Stimulated activated CD4-positive, alpha-beta T cell treated with anti-CD3 and anti-CD28 coated beads, Interleukin-1b, Interleukin-23, amount 100 ng/mL, for 1 hour (primary cell): ENCODE measurements at places on chromosomes 7 and 10.

DNA sequence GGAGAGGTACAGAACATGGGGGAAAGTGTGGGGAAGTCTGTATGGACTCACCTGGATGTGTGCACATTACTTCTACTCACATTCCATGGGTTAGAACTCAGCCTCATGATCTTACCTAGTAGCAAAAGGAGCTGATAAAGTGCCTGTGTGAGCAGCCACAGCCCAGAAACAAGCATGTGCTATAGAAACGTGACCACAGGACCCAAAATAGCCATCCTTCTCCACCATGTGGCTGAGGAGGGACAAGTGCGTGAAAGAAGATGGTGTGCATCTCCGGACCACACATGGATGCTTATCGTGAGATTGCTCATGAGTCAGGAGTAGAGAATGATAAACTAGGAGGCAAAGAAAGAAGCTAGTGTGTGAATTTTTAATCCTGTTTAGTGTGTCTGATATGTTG lies 336.4 kb upstream of the PLXDC2 start:
- DNase-seq: no peak

- DNase-seq: no peak
Observed at GRCh38 chr10:122649903-122650302, 49.7 kb downstream of the C10orf120 start.

- no peak for DNase-seq
Observed at GRCh38 chr7:135180122-135180521, 9.6 kb upstream of the CYREN start.

DNA sequence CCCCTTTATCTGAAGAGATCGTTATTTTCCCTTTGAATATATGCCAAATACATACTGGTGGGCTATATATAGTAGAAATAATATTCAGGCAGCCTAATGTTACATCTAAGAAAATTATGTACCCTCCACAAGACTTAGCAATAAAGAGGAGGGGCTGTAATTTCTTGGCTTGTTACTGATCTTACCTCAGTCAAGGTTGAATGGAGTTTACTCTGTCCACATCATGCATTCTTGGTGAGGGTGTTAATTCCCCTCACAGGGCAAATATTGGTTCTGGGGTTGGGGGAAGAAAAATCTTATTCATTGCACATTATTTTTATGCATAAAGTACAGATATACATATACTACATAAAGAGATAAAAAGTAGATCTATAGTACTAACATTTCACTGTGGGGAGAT lies 145.8 kb upstream of the ANK3 start:
- DNase-seq: no peak

DNA sequence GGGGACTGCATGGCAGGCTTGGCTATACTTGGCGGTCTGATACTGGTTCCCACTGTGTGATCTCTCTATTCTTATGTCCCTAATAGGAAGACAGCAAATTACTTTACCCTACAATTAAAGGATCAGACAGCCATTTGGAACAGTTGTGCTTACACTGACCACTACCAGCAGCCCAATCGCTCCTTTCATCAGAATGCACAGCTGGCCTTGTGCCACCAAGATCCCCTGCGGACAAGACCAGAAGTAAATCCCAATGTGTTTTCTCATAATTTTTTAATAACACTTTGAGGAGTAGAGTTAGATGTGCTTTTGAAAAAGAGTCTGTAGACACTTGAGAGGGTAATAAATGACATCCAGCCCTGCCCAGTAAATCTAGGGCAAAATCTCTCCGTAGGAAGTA lies 297.2 kb upstream of the ZNF32 start:
- DNase-seq: no peak

- DNase-seq: no peak
Observed at GRCh38 chr10:104342941-104343411, 4.7 kb upstream of the ITPRIP start.

DNA sequence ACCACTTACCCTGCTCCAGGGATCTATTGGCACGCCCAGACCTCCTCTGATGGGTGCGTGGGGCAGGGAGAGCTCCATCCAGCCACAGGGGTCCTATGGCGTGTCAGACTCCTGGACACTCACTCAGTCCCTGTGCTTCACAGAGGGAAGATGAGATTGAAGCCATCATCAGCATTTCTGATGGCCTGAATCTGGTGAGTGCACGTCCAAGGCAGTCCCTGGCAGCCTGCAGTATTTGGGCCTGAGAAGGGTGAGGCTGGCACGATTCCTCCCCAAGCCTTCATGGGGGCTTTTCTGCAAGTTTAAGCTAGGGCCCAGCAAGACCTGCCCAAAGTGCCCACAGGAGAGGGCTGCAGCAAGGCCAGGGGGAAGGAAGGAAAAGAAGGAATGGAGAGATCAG lies 3.3 kb downstream of the CDHR1 start:
- no peak for DNase-seq

GRCh38 chr10:80537736-80538480 lies at the start of gene SH2D4B:
TSS of gene SH2D4B (plus strand) at chr10:80537902. CDS start at chr10:80538332, 430 bp downstream.
- no peak for DNase-seq

- no peak for DNase-seq
Observed at GRCh38 chr7:74044366-74045350, 16.7 kb downstream of the ELN start.

- DNase-seq: no peak
Observed at GRCh38 chr10:101071267-101071884, 9.6 kb downstream of the KAZALD1 start.

DNA sequence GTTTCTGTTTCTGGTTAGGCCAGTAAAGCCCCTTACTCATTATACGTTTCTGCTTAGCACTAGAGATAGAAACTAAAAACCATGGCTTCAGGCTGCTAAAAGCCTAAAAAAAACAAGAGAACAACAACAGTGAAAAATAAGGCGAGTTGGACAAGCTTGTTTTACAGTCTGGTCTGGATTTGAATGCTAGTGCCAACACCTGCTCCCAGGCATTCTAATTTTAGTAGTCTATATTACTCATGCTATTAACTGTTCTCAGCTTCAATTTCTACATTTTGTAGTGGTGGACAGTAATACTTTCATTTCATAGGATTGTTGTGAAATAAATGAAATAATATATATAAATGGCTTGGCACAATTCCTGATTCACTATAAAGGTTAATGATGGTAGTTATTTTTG lies 108.5 kb downstream of the HBP1 start:
- DNase-seq: no peak

- no peak for DNase-seq
Observed at GRCh38 chr7:13322126-13322525, 634.7 kb downstream of the ARL4A start.

DNA sequence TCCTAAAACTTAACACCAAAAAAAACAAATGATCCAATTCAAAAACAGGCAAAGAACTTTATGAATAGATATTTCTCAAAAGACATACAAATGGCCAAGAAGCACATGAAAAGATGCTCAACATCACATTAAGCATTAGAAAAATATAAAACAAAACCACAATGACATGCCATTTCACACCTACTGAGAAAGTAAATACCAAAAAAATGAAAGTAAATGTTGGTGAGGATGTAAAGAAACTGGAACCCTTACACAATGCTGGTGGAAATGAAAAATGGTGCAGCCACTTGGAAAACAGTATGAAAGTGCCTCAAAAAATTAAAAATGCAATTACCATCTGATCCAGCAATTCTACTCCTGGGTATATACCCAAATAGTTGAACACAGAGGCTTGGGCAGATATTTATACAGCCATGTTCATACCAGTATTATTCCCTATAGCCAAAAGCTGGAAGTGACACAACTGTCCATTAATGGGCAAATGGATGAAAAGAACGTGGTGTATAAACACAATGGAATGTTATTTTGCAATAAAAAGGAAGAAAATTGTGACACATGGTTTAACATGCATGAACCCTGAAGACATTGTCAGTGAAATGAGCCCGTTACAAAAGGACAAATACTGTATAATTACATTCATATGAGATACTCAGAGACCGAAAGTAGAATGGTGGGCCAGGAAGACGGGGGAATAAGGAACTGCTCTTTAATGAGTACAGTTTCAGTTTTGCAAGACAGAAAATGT lies 89.0 kb downstream of the JMJD1C start:
- no peak for DNase-seq

DNA sequence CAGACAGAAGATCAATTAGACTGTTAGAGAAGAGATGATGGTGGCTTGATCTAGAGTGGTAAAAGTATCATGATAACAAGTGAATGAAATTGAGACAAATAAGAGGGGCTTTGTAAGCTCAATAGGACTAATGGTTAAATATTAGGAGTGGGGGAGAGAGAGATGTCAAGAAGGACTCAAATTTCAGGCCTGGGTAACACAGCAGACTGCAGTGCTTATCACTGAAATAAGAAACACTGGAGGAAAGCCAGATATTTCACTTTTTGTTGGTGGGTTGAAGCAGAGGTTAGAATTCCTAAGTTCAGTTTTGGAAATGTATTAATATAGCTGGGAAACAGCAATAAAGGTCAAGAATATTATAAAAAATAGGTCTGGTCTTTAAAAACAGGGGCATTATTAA lies 74.6 kb downstream of the ORC5 start:
- DNase-seq: no peak

GRCh38 chr10:89992575-89992974 lies 291.2 kb downstream of the KIF20B start:
- no peak for DNase-seq

- DNase-seq: no peak
Observed at GRCh38 chr10:580778-581177, 108.7 kb downstream of the DIP2C start.

- DNase-seq: no peak
Observed at GRCh38 chr7:47483604-47484273, 98.2 kb downstream of the TNS3 start.

DNA sequence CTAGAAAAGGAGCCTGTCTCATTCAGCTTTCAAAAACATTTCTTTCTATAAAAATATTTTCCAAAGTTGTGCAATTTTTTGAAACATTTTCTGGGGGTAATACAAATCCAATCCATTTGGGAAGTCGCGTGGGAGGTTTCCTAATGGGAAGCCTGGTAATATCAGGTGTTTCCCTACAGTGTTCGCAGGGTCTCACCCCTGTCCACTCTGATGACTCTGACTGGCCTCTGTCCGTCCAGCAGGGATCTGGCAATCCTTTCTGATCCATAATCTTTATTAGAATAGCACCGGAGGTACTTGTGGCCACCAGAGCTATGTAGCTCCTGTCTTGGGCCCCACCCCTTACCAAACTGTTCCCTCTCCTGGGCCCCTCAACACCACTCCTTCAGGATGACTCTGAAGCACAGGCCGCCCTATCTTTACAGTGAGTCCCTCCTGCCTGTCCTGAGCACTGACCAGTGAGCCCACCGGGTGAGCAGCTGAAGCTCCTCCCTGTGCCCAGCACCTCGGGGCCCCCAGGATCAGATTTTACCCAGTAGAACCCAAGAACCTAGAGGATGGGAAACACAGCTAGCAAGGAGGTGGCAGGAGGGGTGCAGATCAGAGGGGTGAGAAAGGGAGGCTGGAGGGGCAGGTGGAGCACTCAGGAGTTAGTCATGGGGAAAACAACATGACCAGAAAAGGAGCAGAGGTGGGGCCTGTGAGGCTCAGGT lies 84.8 kb downstream of the PTPRE start:
- no peak for DNase-seq

DNA sequence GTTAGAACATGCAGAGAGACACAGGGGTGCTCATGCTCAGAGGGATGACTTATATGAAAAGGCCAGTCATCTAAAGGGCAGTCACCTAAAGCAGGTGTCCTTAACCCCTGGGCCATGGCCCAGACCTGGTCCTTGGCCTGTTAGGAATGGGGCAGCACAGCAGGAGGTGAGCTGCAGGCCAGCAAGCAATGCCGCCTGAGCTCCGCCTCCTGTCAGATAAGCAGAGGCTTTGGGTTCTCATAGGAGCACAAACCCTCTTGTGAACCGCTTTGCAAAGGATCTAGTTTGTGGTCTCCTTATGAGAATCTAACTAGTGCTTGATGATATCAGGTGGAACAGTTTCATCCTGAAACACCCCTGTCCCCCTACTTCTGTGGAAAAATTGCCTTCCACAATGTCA lies 14.5 kb downstream of the ANKRD7 start:
- DNase-seq: no peak

- DNase-seq: no peak
Observed at GRCh38 chr7:65371468-65371867, 2.2 kb upstream of the ZNF92 start.

GRCh38 chr7:142886866-142887265 lies 1.3 kb upstream of the TRPV6 start:
- DNase-seq: no peak

DNA sequence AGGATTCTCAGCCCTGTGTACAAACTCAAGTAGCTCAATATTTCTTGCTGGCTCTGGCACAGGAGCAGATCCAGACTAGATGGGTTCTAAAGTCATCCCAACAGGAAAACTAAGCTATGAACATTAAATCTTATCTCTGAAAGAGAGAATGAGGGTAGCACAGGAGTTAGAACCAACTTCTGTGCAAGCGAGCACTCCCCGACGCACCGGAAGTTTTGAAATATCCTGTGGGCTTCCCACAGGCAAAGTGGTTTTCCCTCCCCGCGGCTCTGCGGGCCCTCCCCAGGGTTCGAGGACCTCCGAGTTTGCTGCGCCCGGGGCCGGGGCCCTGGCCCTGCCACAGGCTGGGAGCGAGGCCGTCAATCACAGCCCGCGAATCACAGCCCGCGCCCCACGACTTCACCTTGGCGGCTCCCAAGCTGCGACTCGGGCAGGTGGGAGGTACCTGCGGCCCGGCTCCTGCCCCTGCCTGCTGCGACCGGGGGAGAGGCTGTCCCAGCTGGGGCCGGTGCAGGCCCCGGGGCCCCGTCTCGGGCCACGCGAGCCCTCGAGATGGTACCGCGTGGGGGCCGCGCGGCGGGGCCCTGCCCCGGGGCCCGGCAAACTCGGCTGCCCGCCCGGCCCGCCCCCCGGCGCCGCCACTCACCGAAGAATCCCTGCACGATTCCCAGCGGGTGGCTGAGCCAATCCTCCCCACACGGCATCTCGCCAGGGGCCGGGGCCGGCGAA lies 598 bp downstream of the MCMBP start:
- peak; percentile 23 for DNase-seq

- no peak for DNase-seq
Observed at GRCh38 chr7:127933146-127933545, 98.1 kb downstream of the LRRC4 start.

DNA sequence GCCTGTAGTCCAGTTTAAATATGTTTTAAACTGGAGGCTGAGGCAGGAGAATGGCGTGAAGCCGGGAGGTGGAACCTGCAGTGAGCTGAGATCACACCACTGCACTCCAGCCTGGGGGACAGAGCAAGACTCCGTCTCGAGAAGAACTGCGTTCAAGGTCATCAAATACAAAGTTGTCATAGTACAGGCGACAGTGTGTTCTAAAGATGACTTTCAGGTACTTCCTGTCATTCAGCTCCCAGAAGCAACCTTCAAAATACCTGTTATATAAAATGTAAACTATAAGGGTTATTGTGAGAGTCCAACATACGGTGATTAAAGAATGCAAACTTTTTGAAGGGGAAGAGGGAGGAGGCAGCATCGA lies 8.7 kb downstream of the MPP7 start:
- DNase-seq: no peak

GRCh38 chr7:121204537-121204936 lies 124.3 kb upstream of the WNT16 start:
- DNase-seq: no peak

GRCh38 chr7:130948822-130949221 lies 214.8 kb upstream of the KLF14 start:
- DNase-seq: no peak

- no peak for DNase-seq
Observed at GRCh38 chr10:84352251-84352842, 24.0 kb downstream of the CCSER2 start.
